ENCODE measurements at places on chromosomes 7 and 10.

DNA sequence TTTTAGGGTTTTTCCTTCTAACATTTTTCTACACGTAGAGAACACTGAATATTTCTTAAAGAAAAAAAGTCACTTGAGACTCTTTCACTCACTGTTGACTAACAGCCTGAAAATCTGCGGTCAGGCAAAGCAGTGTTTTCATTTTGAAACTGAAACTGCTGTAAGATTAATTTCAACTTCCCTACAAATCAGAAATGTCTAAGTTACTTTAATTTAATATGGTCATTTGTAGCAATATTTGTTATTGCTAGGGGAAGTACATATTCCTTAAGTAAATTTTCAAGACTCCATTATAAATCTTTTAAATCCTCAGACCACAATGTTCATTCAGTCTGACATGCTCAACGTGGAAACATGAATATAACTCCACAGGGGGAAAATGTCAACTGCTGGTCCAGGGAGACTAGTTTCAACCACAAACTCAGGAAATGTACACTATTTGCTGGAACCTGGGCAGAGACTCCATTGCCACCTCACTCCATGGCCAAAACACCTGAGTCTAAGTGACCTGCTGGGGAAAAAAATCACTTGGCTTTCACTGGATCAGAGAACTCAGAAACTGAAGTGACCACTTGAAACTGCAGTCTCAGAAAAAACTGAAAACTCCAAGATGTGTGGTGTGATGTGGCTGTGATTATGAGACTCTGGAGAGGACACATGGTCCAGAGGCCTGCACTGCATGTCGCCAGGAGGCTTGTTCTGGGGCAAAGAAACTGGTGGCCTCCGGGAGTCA is 161.2 kb downstream of the TAX1BP1 start:
- DNase-seq: peak; percentile 30

DNA sequence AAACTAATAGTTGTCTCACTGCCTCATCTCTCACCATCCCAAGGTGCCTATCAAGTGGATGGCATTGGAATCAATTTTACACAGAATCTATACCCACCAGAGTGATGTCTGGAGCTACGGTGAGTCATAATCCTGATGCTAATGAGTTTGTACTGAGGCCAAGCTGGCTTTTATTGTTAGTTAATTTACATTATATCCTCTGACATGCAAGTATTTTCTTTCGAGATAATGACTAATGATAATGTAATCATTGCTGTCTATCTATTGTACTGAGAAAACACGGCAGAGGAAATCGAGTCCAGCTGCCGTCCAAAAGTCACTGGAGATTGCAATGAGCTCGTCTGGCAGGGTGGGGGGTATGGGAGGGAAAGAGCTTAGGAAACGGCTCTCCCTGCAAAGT is 172.4 kb upstream of the LANCL2 start:
- no peak for DNase-seq

- DNase-seq: no peak
Observed at GRCh38 chr10:114038819-114039218, 4.8 kb upstream of the ADRB1 start.

DNA sequence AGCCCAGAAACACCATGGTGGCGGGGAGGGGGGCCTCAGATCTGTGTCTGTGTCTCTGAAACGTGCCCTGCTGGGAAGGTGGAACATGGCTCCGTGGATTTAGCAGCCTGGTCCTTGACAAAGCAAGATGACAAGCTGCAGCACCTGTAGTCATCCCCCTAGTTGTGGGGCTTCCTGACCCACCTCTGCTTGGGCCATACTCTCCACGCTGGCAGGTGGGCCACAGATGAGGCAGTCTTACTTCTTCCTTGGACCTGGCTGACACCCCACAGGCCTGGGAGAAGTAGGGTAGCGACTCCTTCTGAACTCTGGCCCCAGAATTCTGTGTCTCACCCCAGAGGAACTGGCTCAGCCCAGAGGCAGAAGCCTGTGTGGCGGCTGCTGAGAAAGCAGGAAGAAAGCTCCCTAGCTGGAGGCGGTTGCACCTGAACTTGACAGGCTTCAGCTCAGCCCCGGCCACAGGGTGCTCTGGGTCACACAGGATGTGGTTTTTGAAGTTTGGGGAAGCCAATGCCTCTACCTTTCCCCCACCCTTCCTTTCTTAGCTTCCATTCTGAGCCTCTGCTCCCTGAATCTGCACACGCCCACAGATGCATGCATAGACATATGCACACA is 113.9 kb downstream of the ABLIM1 start:
- DNase-seq: peak; percentile 88

DNA sequence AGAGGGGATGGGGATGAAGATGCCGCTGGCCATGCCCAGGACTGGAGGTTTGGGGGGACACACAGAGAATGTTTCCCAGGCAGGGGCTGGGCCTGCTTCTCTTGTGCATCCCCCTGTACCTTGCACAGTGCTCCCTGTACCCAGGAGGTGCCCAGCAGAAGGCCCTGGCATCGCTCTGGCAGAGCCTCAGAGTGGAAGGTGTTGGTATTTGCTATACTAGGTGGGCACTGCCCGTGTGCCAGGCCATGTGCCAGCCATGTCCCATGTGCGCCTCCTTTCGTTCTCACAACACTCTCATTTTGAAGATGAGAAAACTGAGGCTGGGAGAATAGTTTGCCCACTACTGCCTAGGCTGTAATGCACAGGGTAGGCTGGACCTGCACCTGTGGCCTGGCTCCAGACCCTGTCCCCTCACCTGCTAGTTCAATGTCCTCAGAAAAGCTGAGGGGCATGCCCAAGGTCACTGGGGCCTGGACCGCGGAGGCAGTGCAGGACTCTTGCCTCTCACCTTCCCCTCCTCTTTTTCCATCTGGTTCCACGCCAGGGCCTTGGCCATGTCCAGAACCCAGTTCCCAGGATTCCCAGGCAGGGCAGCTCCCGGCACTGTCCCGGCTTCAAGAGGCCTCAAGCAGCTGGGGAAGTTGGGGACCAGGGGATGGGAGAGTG is 64.7 kb downstream of the GOLGA7B start:
- DNase-seq: no peak

GRCh38 chr7:39816462-39817060 is 133.5 kb upstream of the CDK13 start:
- no peak for DNase-seq

DNA sequence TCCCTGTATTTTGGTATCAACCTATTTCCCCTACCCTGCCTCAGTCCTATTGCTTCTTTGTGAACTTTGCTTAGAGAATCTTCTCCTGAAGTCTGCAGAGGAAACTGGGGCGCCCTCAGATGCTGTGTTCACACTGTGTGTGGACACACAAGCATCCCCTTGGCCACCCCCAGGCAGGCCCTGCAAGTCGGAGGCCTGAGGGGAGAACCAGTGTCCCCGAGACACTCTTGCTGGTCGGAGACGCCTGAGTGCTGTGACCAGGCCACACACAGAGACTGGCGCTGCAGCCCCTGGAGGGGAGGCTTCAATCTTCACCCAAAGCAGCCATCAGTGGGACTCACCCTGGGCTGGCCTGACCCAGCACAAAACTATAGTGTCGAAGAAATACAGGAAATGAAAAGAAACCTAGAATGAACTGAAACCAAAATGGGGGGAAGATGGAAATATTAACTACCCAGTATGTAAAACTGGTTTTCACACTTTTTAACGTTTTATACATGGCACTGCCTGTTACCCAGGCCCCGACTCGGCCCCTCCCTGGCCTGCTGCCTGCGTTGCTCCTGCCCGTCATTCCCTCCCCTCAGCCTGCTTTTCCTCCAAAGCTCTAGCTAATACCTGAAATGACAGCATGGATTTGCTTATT is 48.4 kb upstream of the FAM20C start:
- DNase-seq: no peak

GRCh38 chr10:117590101-117590875 is 47.7 kb downstream of the EMX2 start:
- DNase-seq: no peak

DNA sequence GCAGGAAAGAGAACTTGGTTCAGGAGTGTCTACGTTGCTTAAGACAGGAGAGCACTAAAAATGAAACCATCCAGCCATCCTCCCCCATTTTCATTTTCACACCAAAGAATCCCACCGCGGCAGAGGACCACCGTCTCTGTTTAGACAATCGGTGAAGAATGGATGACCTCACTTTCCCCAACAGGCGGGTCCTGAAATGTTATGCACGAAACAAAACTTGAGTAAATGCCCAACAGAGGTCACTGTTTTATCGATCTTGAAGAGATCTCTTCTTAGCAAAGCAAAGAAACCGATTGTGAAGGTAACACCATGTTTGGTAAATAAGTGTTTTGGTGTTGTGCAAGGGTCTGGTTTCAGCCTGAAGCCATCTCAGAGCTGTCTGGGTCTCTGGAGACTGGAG is 1.4 kb upstream of the IL6 start:
- no peak for DNase-seq

DNA sequence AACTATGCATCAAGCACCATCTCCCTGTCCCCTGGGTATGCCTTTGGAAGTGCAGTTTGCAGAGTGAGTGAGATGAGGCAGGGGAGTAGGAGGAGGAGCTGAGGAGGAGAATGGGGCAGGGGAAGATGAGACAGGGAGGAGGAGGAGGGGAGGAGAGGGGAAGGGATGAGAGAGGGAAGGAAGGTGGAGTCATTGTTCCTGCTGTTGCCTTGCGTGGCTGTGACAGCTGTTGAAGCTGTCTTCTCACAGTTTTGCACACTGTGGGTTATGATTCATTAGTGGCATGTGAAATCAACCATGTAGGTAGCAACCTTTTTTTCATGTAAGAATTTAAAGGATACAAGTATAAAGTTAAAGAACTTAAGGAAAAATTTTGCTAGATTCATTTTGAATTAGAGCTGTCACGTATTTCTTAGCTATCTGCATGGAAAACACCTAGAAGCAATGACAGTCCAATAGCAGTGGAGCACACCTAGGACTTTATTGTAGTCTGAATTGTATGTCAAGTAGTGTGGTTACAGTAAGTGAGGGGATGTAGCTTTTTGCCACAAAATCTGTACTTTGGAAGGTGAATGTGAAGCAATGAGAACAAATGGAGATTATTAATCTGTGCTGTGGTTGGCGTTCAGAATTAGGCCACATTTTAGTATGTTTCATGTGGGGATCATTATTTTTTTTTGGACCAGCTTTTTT is 21.7 kb downstream of the CCM2 start:
- DNase-seq: peak; percentile 39

DNA sequence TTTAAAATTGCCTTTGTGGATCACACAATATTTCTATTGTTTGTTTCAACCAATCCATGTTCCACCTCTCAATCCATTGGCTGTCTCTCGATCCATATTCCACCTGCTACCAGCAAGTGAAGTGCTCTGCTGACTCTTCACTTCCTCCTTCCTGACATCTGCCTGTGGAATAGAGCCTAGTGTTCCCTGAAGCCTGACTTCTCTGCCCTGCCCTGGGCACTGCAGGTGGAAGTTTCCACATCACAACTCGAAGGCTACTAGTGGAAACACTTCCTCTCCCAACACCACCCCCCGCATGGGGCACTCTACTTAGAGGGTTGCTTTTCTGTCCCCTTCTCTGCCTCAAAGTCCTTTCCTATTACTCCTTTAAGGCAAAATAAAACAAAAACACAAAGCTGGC is 563.8 kb upstream of the IGFBP3 start:
- DNase-seq: no peak

GRCh38 chr7:1123715-1124114 is 35.8 kb downstream of the GPER1 start:
- DNase-seq: no peak

GRCh38 chr7:14201353-14201752 is 211.9 kb upstream of the ETV1 start:
- no peak for DNase-seq

DNA sequence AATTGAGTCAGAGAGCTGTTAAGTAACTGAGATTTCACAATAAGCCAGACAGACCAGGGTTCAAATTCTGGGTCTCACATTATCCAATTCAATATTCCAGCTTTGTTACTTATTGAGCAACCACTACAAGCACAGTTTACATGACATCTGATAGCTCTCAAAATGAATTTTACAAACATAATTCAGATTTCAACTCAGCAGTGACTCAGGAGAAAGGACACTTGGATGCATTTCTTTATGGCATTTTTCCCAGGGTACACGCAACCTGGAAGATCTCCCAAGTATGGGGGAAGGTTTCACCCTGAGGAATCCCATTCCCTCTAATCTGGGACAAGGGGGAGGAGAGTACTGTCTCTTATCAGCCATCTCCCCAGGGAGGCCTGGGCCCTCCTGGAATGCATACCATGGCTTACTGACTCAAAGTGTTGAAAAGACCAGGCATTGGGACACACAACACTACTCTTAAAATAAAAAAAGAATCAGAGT is 102.4 kb downstream of the CFTR start:
- no peak for DNase-seq

DNA sequence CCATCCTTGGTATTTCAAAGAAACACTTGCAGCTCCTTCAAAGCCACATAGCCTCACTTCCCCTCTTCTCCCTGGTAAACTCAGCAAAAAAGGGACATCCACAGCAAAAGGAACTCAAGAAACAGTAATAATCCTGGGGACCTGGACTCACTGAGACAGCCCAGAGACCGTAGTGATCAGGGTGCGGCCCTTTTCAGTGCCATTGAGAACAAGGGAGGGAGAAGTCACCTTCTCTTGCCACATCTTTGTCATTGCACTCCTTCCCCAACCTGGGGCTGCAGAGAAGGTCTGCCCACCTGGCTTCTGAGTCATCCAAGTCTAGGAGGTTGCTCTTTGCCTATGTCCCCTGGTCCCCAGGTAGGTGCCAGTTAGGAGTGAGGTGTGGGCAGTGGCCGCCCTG is 93.9 kb upstream of the SH2B2 start:
- DNase-seq: no peak
